ENCODE measurements at places on chromosomes 6 and 20.

DNA sequence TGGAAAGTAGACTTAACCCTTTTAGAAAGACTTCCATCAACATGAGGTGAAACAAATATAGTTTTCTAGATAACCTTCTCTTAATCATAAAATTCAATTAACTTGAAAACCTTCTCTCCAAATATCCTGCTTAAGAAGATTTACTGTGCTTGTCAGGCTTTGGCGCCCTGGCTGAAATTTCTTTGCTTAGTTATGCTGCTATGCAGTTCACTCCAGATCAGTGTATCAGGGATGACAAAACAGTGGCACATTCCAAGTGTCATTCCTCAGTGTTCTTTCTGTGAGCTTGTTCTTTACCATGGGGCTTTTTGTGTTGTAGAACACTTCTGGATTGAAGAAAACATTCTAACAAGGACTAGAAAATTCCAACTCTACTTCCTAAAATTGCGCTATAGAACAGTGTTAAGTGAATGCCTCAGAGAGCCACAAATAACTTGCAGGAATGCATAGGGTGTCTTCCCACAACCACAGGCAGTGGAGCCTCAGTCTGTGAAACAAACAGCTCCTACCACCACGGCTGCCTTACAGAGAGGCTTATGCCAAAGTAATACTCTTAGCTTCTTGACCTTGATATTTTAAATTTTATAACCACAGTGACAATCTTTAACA, 443.6 kb downstream of the CDC5L start:
- no peak for DNase-seq

- DNase-seq: no peak
These were observed 235.0 kb downstream of the CDC5L start for GRCh38 chr6:44622555-44622954.

DNA sequence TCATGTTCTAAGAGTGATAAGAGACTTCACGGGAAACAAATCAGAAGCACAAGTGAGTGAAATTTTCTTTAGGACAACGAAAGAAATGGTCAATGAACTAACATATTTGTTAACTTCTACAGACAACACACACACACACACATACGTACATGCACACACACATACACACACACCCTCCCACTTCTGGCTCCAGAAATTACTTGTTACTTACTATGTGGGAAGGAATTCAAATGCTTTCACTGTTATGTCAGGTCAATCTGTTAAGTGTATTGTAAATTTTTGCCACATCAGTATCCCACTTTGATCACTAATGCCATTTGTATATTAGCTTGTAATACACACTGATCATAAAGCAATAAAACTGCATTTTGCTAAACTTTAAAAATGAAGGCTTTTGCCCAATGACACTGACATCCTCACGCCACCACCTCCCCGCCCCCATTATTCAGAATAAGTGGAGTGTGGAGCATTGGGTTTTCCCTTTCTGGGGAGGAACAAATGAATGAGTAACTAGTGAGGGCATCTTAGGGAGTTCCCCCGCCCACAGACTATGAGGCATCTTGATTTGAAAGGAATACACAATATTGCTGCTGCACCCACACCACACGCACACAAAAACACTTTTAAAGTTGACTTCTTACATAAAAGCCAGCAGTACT, 76.2 kb downstream of the ATXN1 start:
- no peak for DNase-seq

DNA sequence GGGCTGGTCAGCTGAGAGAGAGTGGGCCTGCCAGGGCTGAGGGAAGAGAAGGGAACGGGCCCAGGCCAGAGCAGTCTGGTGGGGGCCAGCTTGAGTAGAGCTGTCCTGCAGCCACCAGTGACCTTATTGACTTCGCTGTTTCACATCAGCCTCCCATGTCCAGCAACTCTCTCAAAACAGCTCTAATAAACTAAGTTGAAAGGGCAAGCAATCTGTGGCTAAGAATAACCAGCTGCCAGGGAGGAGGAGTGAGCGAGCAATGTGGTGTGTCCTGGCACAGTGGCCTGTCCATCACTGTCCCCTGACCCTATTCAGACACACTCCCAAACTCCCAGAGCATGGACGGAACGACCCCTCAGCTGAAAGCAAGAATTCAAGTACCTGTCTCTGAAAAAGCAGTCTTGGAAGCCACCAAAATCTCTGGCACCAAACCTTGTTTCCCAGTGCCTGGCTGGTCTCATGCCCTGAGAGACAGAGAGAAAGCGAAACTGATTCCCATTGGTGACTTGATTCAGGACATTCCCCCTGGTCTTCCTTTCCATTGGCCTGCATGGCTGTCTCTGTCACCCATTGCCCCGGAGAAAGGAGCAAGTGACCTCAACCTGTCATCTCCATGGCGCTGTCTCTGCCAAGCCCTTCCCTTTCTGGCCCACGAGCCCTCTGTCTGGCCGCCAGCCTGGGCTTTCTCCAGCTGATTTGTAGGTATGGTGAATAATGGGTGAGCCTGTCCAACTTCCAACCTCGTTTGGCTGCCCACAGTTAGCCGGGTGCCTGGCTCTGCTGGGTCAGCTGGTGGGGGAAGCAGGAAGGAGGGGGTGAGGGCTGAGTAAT, at the start of gene DDO:
TSS of gene DDO (minus strand) at position 490 of the 831 bp plus-strand sequence. CDS start 2,113 bp downstream, outside the sequence.
- DNase-seq: peak; percentile 94

DNA sequence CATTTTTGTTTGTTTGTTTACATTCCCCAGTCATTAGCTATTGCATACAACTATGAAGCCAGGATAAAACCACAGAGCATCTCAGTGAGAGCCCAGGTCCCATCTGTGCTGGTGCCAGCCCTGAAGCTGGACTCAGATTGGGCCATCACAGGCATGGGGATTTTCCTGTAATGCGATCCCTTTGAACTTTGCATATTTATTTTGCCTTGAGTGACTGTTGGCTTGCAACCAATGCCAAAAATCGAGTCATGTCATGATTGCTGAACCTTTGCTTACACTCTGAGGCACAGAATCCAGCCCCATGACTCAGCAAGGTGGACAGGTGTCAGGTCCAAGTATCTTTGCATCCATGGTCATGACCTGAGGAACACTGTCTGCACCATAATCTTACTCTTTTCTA, 46.2 kb upstream of the GGTLC1 start:
- no peak for DNase-seq

DNA sequence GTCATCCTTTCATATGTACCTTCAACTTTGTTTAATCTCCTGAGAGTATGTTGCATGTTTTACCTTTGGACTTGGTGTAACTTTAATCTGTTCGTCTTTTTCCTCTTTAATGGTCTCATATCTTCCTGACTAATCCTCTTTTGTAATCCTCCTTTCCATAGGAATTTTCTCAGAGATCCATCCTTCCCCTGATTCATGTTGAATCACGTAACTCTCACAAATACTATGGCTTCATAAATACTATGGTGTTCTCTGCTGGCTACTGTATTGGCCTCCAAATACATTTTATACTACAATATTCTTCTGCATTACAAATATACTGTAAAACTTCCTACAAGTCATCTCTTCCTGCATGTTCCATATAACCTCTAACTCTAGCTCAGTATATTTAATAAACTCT, 317.7 kb upstream of the ADGRB3 start:
- no peak for DNase-seq

GRCh38 chr20:40646361-40646760, 42.7 kb downstream of the MAFB start:
- no peak for DNase-seq

- no peak for DNase-seq
These were observed 19.3 kb downstream of the ECT2L start for GRCh38 chr6:138815221-138815620.

GRCh38 chr6:170504479-170504878, 48.6 kb downstream of the PSMB1 start:
- no peak for DNase-seq

- DNase-seq: no peak
These were observed 139.9 kb downstream of the MYB start for GRCh38 chr6:135320721-135321621.

DNA sequence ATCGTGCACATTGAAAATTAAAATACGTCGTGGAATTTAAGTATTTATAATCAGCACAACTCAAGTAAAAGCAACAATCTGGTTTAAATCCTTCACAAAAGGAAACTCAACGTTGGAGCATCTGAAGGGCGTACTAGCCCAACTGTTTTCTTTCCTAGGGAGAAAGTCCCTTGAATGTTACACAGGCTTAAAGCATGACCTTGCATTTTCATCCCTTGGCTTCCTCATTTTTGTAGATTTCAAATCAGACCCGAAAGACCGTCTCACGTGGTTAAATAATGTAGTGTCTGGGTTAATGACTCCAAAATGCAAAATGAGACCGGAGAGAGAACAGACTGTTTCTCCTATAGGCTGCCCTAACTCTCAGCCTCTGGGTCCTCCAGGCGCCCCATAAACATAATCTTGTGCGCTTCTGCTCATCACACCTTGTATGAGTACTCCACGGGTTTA, 249.2 kb upstream of the RREB1 start:
- DNase-seq: peak; percentile 20

- DNase-seq: no peak
These were observed 89.7 kb downstream of the ATXN1 start for GRCh38 chr6:16671302-16672289.

DNA sequence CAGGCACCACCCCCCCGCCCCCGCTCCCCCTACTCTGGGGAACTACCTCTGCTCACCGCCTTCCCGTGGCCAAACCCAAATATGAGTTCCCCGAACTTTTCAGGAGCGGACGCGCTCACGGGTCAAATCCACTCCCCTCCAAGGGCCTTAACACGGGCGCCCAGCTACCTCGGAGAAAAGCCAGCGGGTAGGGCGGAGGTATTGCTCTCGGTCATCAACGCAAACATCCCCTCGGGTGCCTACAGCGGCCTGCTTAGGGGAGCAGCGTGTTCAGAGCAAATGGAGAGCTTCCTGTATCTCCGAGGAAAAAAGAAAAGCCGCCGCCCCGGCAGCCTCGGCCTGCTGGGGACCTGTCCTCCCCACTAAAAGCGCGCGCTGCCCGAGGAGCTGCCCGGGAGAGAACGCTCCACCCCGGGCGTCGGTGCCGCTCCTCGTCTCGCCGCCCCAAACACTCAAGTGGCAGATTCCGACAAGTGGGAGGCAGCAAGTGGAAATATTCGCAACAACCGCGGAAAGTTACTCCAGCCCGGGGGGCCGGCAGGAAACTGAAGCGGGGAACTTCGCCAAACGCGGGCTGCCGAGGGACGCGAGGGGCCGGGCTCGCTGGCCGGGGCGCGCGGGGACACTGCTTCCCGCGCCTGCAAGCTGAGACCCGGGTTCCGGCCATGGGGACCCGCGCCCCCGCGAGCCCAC, 699 bp downstream of the PTPRT start:
- no peak for DNase-seq

- no peak for DNase-seq
These were observed 151.9 kb downstream of the MYLK4 start for GRCh38 chr6:2598867-2599266.

GRCh38 chr20:59985864-59986263, 27.6 kb downstream of the CDH26 start:
- DNase-seq: no peak

DNA sequence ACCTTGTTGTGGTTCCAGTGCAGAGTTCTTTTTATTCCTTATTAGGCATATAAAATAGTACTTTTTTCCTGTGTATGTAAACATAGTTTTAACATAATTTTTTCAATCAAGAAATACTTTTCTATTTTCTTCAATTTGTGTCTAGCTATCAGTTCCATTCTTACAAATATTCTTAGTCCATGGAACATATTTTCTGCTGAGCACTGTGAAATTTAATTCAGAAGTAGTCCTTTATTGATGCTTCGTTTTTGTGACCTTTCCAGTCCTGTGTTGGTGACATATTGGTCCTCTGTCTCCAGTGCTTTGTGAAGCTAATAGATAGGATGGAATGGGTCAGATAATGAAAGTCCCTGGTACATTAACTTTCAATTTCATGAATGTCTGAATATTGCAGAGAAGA, 325.1 kb downstream of the SAMD5 start:
- DNase-seq: no peak

DNA sequence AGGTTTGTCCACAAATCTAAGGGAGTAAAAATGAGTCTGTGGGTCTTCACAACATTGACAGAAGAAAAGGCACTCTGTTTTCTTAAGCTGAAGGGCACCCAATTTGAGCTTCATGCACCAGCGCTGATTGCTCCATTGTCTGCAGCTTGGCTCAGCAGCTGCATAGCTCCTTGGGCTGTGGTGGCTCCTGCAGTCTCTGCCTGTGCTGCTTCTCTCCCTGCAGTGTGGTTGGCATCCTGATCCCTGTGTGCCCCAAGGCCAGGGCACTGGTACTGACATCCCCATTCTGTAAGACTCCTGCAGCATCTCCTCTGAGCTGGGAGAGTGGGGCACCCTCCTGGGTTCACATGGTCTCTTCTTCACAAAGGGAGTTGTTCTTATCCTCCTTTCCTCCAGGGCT, 83.2 kb upstream of the B3GAT2 start:
- DNase-seq: no peak

GRCh38 chr20:59300333-59301081, at the start of gene EDN3:
TSS of gene EDN3 (plus strand) at chr20:59300611. CDS start at chr20:59300813, 202 bp downstream.
- DNase-seq: no peak

- no peak for DNase-seq
These were observed 9.5 kb upstream of the NXT1 start for GRCh38 chr20:23341073-23341472.

DNA sequence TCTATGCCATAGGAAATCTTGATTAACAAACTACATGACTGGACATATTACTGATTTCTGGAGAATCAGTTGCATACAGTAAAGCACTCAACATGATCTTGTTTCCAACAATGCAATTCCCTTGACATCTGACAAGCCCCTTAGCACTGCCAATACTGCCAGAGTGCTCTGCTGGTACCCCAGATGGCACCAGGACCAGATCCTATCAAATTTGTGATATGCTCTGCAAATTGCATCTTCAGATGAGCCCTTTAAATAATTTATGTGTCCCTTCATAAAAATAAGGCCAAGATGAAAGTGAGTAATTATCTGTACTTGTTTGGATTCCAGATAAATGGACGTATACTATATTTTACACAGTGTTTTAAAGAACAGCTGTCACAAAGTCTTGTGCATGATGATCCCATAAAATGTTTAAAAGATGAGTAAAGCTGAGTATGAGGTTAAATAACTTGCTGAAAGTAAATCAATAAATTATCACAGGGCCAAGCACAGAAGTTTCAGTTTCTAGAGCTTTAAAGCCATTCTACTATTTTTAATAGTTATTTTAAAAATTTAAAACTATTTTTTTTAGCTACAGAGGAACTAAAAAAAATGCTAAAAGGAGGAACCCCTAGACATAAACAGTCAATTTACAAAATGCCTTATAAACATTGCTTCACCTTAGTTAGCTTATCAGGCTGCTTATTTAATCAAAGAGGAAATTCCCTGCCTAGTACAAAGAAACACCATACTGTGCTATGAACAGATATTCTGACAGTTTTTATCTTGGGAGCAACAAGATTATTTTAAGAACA, 42.1 kb downstream of the NUDT3 start:
- no peak for DNase-seq
